ENCODE measurements at places on chromosomes 7 and 10.

DNA sequence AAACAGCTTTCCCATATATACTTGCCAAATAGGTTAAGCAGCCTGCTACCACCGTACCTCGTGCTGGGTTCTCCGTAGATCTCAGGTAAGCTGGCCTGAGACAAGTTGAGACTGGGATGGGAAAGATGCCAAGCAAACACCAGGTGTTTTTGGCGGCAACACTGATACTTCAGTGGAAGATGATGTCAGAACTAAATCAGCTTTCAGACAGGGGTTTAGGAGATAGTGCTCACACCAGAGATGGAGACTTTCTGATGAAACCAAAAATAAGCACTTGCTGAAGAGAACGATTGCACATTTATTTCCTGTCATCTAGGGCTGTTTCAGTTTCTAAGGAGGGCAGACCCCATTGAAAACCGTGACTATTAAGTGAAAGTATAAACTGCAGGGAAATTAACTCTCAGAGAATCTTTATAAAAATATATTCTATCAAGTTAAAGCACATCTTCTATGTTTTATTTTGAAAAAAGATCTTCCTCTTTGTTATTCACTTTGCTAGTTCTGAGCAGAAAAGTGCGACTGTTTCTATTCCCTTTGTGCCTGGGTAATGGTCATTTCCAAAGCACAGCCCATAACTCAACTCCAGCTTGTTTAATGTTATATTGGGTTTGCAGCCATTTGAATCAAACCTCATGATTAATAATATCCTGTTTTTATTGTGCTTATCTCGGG is 149.9 kb downstream of the CPED1 start:
- DNase-seq: no peak

DNA sequence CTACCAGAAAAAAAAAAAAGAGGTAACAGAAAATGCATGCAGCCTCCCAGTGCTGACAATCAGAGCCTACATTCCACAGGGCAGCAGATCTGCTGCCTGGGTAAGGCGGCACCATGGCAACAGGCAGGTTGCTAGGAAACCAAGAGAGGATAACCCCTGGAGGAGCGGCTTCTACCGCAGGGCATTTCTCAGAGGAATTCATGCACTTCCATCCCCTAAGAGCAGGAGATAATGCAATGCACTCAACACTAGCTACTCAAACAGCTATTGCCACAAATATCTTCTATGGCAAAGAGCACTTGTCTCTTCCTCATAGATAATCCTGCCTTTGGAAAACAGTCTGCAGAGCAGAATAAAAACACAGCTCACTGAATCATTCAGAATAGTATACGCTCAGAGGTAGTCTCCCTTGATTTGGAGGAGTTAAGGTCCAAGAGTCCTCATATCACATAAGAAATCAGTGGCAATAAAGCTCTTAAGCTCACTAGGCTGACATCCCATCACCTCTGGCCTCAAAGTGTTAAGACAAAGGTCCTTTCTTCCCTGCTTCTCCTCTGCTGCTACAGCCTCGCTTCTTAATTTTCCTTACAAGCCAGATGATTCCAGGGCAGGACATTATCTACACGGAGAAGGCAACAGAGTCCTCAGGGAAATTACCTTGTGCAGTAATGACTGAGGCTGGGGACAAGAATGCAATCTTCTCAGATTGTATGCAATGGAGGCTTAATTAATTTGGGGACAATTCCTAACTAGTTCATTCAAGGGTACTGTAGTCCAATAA is 10.7 kb downstream of the PSAP start:
- DNase-seq: peak; percentile 78

DNA sequence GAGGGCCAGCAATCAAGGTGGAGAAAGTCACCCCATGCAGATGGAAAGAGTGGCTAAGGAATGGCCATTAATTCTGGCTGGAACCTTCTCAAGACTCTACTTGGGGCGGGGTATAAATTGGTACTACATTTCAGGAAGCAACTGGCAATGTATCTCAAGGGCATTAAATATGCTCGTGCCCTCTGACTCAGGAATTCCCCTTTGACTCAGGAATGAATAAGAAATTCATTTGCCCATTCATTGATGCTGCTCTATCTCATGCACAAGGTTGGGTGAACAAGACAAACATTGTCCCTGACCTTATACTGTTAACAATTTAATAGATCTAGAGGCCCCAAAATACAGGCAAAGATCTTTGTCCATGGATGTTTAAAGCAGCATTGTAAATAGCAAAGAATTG is 188.1 kb downstream of the MYOF start:
- no peak for DNase-seq

- DNase-seq: no peak
Measured at GRCh38 chr7:24143547-24143946, 140.4 kb upstream of the NPY start.

DNA sequence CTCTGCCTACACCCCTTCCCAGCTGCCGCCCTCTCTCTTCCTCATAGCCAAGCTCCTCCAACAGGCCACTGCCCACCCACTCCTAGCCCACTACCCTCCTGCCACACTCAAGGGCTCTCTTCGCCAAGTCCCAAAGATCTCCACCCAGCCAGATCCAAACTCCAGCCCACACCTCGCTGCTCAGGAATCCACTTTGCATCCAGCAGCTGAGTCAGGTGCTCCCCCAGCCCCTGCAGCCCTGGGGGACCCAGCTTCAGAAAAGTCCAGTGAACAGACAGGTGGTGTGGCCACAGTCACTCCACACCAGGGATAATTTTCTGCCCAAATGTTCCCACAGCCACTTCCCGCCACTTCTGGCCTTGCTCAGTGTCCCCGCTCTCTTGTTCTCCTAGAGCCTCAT is 10.9 kb downstream of the OGDHL start:
- DNase-seq: no peak

DNA sequence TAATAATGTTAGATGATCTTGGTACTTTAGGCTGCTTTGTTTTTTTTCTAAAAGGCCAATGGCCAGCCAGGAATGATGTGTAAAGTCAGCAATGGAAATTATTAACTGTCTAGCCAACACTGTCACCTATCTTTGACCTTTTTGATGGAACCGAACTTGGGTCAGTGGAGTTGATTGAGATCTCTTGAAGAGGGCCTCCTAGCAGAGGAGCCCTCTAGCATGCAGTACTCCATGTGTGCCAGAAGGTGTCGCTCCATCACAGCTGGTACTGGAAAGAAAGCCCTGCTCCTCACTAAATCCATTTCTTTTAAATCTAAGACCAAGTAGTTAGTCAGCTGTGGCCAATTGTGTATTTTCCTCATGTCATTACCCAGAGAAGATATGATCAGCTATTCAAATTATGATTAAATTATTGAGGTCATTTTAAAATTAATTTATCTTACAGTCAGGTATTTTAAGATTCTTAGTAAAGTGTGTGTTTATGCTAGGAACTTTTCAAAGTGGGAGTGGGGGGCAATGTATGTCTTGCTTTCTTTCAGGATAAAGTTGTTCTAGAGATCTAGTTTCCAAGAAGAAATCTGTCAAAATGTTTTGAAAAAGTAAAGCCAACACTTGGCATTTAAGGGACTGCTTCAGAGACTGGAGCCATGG is 33.1 kb upstream of the CROT start:
- DNase-seq: peak; percentile 48

GRCh38 chr7:46360296-46360695 is 439.2 kb upstream of the IGFBP3 start:
- no peak for DNase-seq

DNA sequence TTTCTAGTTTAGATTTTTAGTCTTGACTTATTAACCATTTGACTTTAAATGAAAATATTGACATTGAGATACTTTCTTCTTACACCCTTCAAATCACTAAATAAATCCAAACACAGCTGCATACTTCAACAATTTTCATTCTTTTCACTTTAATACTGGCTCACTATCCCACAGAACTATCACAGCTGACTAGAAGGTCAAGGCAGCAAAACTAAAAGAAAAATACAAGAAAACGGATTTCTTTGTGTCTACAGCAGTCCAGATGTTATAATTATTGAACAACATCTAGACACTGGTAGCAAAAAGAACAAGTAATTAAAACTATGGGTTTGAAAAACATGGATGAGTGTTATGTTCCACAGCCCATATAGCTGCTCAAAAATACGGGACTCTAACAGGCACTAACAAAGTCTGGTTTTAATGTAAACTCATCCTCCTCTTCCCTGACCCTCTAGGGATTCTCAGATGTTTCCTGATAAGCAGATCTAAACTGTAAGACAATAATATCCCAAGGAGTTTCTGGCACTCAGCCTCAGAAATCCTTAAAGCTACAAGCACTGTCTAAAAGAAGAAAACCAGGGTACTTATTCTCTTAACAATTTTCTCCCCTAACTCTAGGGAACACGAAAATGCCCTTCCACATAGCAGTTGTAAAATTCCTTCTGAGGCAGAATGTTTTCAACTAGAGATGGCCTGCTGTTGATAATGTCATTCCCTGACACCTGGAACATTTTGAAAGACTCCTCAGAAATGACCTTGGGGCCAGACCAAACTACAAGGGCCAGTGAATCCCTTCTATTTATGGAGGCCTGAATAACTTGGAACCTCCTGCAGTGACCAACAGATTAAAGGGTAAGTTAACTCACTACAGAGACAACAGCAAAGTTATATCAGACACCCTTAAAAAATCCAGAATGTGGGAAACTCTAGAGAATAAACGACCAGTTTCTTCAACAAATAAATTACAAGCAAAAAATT is 12.8 kb downstream of the DNMBP start:
- DNase-seq: no peak

DNA sequence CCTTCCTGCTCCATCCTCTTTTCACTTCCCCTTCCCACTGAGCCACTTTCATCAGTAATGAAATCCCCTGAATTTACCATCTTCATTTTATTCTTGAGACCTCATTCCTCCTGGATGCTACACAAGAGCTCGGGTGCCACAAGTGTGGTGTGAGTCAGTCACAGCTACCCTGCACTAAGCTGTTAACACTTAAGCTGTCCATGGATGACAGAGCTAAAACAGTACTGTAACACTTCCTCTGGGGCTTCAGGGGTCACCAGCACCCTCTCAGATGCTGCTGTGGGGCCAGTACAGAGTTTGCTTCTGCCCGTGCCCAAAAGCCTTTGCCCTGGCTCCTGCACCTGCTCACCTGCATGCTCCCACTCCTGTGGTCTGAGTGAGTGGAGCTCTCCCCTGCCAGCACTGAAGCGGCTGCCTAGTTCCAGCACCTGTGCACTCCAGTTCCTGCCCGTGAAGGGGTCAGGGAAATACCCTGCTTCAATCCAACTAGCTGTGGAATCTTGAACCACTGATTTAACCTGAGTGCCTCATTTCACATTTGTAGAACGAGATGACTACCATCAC is 71.9 kb downstream of the POT1 start:
- no peak for DNase-seq

GRCh38 chr7:116551692-116552091 is 26.9 kb downstream of the CAV1 start:
- no peak for DNase-seq

GRCh38 chr7:96196676-96197075 is 125.2 kb downstream of the SLC25A13 start:
- no peak for DNase-seq

GRCh38 chr7:47402941-47403866 is 178.7 kb downstream of the TNS3 start:
- DNase-seq: no peak

DNA sequence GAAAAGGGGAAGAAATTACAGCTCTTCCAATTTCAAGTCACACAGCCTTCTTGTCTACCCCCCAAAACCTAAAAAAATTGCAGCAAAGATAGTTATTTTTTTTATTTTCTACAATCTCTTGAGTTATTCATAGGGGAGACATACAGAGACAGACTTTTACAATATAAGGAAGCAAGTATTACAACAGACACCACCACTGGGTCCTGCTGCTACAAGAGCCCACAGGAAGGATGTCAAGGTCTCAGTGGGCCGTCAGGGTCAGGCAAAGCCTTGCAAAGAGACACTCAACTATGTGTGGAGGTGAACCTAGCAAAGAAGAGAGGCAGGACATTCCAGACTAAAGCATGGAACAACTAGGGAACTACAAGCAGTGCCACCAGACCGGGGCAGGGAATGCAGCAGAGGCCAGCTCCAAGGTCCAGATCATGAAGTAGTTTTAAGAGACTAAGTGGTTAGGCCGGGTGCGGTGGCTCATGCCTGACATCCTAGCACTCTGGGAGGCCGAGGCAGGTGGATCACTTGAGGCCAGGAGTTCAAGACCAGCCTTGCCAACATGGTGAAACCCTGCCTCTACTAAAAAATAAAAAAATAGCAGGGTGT is 28.2 kb upstream of the ZCCHC24 start:
- no peak for DNase-seq

- no peak for DNase-seq
Measured at GRCh38 chr10:114519756-114520293, 115.5 kb upstream of the AFAP1L2 start.

DNA sequence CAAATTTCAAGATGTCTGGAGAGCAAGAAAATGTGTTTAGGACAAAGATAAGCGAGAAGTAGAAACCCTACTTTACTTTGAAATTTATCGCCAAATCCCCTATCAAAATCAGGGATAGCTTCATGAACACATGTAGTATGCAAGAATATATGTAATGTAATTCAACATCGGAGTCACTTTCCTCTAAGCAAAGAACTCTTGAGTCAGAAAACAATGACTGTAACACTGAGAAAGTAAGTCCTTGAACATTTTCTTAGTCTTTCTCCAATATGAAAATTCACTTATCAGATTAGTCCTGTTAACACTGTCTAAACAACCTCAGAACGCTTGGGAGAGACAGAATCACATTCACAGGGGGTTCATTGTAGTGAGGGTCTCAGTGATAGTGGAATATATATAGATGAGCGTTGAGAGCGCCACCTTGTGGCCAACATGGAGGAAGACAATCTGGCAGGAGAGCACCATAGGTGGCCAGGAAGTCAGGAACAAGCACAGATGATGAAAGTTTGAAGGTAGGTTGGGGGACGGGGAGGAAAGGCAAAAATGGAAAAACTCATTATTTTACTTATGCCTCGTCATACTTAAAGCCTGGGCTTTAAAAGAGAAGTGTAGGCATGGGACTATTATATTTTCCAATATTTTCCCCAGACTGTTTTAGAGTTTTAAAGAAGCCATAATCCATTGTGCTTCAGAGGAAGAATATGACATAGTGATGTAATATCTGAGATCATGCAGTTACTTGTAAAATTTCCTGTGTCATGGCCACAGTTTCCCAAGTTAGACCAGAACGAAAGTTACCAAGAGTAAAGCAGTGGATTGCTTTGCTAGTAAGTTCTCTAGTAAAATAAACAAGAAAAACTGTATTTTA is 115.5 kb upstream of the GNAI1 start:
- peak; percentile 49 for DNase-seq

DNA sequence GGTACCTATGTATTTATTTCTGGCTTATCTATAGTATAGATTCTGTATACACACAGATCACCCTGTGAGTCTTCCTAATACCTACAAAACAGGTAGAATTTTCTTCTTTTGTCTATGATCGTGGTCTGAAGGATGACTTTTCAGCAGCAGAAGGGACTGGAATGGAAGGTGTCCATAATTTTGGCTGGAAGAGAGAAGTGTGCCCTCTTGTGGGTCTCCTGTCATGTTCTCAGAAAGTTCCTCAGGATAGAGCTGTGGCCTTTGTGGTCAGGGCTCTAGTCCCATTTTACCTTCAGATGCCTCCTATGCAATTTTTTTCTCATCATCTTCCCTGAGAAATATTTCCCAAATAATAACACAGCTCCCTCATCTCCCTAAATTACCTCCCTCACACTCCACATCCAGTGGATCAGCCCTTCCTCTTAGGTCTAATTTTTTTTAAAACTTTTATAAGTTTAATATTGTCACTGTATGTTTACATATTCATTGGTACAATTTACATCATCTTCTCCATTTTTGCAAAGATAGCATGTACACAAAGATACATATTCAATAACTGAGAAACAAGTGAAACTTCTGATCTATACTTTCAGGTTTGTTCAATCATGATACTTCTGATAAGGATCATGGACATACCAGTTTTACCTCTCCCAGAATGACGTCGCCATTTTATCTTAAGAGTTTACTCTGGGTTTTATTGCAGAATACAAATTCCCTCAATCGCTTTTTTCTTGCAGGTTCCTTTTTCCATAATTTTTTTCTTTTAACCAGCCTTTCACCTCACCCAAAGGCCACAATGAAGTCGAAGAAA is 112.7 kb downstream of the REEP3 start:
- peak; percentile 45 for DNase-seq

Data from HFF-Myc (cell line).